ENCODE measurements at places on chromosomes 16 and 17.

DNA sequence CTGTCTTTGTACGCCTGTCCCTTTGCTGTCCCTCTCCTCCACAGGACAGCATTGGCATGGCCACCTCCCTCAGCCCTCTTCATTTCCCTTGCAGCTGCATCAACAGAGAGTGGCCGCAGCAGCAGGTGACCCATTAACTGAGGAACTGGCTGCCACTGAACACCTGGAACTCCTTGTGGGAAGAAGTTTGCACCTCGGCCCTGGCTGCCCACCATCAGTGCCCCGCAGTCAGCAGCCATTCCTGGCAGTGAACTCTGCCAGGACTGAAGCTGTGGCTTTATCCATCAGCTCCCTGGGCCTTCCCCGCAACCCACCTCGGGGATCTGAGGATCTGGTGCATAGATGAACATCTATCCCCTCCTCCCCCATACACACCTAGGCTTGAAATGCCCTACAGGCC, 13.1 kb upstream of the RNF135 start:
- DNase-seq: no peak

DNA sequence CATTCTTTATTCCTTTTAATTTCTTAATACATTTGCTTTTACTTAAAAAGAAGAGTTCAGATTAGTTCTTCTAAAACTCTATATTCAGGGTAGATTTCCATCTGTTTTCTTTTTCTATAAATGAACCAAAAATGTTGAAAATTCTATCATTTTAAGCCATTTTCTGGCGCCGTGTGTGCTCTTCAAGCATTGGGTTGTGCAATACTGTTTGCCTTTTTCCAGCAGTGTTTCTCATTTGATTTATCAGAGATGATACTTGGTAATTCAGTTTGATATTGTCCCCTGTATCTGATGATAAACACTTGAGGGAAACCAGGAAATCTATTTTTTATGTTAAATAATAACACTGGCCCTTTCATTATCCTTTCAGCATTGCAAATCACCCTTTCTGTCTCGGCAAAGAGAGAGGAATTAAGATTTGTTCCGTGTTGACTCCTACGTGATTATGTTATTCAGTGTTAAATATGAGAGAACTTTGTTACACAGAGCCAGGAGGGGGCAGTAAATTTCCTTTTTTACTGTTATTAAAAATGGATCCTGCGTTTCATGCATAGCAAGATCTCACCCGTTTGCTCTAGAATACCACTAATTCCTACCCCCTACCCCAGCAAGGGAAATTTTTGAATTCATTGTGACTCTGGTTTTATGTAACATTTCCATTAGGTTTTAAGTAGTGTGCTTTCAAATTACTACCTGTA, 606.9 kb upstream of the RBFOX1 start:
- DNase-seq: peak; percentile 61

DNA sequence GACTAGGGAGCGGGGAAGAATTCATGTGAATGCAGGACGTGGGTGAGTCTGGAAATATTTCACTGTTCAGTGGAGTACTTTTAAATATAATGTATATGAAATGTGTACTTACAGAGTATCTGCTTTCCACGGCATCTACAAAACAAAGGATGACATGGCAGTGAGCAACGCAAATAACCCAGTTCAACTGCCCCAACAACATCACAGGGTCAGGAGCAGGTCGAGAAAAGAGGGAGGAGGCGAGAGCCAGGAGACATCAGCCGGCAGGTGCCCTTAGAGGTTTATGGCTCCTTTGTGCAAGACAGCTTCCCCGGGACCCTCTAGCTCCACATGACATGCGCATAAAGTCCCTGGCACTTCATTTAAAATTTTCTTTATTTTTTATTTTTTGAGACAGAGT, 61.1 kb downstream of the PECAM1 start:
- DNase-seq: no peak

- DNase-seq: no peak
Observed at GRCh38 chr16:69322343-69322742, 8.0 kb downstream of the PDF start.

DNA sequence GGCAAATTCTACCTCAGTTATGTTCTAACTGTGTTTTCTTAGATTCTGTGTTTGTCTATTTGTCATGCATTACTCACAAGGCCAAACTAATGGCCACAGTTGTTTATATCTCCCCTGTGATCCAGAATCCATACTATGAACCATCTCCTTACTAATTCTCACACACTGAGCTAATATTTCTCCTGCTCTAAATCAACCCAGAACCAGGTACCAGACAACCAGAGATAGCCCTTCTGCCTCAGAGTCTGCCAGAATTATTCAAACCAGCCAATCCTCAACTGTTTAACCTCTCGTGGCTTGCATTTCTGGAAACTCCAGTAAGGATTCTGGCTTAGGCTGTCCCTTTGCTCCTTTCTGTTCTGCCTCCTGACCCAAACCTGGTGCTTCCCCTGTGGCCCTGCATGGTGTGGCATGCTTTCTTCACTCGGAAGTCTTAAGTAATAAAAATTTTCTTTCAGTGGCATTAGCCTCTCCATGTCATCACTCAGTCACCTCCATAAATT, 59.4 kb downstream of the EFCAB5 start:
- DNase-seq: no peak

DNA sequence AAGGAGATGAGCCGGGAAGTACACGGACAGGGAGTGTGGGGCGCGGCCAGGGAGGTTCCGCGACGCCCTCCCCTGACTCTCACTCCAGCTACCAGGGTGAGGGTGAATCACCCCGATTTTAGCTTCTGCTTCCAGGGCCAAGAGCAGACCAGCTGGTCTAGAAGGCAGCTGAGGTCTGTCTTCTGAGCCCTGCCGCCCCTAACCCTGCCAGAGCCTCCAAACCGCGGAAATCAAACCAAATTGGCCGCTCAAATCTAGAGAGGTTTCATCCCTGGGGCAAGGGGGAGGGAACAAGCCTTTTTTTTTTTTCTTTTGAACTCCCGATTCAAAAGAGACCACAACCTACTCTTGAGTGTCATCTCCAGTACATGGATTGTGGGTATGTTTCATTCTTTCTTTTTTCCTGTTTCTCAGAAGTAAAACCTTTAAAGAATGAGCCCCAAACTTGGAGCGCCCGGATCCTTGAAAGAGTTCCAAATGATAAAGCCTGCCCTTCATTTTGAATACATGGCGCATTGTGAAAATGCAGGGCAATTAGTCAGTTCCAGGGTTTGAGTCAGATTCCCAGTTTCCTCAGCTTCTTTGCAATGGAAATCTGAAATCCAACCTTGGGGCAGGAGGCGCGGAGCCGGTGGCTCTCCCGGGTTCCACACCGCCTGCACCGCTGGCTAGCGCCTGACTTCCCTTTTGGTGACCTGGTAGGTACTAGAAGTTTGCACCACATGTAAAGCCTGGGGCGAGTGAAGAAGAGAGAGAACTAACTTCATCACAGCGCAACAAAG, 16.5 kb upstream of the ZFHX3 start:
- DNase-seq: no peak

GRCh38 chr17:61399131-61400065, at the start of gene TBX2:
TBX2 (plus strand) TSS chr17:61399843; CDS start chr17:61400177, 334 bp downstream.
- peak; percentile 23 for DNase-seq

DNA sequence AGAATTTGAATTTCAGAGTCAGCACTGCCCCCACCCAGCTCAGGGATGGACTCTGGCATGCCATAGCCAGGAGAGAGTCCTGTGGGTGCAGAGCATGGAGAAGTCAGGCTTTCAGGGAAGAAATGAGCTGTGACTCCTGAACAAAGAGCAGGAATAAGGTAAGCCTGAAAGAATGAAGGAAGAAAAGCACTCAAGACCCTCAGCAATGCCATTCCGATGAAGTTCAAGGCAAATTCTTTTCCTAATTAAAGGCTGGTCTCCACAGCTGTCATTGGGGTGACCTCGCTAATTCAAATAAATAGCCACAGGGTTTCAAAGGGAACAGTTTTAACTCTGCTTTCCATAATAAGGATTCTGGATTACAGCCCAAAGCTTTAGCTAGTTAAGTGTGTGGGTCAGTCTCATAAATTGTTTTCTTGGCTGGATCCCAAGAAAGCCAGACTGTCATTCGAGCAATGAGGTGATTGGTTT, 31.7 kb downstream of the TOM1L2 start:
- no peak for DNase-seq

DNA sequence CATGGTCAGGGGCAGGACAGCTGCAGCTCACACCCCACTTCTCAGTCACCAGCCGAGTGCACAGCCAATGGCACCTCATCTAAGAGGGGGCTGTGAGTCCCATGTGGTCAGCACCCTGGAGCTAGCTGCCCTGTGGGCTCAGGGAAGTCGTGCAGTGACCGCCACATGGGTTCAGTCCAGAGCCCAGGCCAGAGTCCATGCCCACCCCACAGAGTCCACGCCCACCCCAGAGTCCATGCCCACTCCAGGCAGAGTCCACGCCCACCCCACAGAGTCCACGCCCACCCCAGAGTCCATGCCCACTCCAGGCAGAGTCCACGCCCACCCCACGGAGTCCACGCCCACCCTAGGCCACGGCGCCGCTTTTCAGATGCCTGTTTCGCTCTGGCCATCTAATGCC, 24.1 kb downstream of the SLC7A5 start:
- no peak for DNase-seq

DNA sequence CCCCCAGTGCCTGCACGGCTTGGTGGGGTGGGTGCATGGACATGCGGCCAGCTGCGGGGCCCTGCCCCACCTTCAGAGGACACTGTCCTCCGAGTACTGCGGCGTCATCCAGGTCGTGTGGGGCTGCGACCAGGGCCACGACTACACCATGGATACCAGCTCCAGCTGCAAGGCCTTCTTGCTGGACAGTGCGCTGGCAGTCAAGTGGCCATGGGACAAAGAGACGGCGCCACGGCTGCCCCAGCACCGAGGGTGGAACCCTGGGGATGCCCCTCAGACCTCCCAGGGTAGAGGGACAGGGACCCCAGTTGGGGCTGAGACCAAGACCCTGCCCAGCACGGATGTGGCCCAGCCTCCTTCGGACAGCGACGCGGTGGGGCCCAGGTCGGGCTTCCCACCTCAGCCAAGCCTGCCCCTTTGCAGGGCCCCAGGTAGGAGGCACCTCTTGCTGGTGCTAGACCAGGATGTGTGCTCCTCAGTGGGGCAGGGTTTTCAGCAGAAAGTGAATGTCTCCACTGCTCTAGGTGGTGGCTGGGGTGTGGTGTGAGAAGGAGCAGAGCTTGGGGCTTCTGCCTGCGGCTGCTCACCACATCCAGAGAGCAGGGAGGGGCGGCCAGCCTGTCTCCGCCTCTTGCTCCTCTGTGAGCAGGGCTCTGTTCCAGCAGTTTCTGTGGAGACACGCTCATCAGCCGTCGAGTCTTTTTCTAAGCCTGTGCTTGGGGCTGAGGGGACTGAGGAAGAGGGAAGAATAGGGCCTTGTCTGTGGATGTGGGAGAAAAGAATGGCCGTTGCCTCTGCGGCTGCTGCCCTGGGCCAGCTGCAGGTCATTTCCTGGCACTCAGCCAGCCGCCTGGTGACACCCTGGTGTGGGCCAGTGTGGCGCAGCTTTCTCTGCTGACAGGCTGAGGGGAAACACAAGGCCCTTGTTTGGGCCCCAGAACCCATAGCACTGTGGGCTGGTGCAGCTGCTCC, 2.2 kb downstream of the ZNF276 start:
- no peak for DNase-seq

- no peak for DNase-seq
Observed at GRCh38 chr17:43680461-43680860, 18.7 kb upstream of the MEOX1 start.

- no peak for DNase-seq
Observed at GRCh38 chr16:84484579-84485254, 19.7 kb downstream of the MEAK7 start.

GRCh38 chr16:84660973-84661372, 12.7 kb downstream of the KLHL36 start:
- no peak for DNase-seq

Data from NCI-H1694 (cell line).